CD4-positive, alpha-beta T cell treated with Interleukin-17A for 1 hour (primary cell): ENCODE measurements at places on chromosomes 3 and 15.

GRCh38 chr3:50202353-50203112, 2.5 kb upstream of the SLC38A3 start:
- DNase-seq, result no peak

DNA sequence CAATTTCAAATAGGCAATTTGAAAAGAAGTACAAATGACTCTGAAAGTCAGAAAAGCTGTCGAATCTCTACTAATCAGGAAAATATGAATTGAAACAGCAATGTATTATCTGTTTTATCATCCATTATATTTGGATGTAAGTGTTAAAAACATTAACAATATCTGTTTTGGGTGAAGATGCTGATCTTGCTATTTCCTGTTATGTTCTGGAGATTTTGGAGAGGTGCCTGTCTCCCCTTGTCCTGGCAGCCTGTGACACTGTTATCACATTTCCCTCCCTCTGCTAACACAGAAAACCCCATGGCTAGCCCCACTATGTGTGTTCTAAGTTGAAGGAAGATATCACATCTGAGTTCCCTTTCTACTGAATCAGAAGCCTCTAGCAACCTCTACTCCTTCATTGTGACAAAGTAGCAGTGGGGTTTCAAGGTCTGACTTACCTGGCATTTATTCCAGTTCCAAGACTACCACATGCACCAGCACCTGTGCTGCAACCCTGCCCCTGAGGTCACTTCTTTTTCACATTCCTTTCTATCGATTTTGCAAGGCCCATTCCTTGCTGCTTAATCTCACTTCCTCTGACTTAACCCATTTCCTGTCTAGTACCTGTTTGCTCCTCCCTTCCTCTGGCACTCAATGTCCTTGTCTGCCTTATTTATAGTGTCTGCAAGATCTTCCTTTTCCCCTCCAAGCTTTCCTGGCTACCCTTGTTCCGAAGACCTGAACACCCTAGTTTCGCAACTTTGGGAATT, 95.5 kb upstream of the COL8A1 start:
- DNase-seq, result no peak

GRCh38 chr15:64464276-64465005, 4.1 kb downstream of the ZNF609 start:
- no peak for DNase-seq

GRCh38 chr15:51162865-51163762, 68.4 kb upstream of the TNFAIP8L3 start:
- DNase-seq, result peak; percentile 52

DNA sequence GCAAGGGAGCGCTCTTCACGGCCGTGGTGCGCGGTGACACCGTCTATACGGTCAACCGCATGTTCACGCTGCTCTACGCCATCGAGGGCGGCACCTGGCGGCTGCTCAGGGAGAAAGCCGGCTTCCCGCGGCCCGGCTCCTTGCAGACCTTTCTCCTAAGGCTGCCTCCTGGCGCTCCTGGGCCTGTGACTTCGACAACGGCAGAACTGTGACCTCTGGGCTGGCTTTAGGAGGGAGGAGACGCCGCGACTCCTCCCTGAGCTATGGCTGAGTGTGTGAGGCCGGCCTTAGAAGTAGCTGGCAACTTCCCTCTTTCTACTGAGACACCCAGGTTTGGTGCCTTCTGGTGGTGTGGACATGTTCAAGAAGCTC, 1.4 kb downstream of the KBTBD13 start:
- peak; percentile 44 for DNase-seq

DNA sequence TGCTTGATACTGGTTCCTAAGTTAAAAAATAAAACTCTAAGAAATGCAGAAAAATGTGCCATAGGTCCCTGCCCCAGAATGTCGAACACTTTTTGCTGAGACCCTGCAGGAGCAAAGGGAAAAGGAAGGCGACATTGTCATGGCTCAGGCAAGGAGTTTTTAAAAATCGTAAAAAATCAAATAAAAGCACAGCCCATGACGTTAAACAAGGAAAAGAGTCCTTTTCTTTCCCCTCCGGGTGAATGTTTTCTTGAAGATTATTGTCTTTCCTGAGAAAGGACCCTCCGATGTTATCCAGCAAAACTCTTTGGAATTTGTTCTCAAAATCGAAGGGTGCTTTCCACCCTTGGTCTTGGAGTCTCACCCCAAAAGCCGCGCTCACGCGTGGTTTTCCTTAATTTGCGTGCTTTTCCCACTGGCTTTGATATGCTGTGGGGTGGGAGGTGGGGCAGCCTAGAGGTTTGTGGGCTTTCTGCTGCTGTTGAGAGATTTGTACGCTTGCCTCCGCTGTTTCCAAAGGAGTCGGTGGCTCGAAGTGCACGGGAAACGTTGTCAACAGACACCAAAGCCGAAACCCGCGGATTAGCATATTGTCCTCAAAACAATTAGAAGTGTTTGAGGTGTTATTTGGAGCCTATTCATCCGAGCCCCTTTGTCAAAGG, 2.9 kb downstream of the SOX14 start:
- no peak for DNase-seq

DNA sequence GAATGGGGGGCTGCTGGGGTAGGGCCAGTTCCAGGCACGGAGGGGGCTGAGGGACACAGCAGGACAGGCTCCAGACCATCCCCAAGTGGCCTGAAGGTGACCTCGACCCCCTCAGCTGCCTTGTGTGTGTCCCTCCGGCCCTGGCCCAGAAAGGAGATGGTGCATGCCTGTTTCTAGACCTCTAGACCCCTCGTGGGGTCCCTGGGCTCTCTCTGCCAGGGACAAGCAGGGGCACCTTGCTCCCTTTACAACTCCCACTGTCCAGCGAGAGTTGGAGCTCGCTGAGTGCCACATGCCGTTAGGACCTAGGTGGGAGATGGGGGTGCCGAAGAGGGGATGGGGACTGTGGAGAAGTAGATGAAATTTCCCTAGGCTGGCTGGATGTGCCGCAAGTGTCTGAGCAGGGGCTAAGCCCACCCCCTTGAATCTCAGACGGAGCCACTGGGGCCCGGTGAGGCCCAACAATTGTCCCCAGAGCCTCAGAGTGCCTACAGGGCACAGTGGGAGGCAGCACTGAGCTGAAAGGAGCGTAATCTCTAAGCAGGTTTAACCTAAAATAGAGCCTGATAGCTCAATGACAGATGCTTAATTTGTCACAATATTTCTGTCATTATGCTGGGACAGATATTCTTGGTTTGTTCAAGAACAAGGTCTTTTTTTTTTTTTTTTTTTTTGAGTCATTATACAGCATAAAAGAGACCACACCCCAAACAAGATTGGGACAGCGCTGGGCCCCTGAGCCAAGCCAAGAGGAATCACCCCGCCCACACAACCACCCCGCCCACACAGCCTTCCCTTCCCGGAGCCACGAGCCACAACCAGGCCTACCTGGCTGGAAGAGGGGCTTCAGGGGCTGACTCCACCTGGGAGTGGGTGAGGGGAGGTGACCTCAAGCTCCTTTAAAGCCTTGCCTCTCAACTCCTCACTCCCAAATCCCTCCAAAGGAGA, 23.6 kb upstream of the KLF13 start:
- DNase-seq, result peak; percentile 28

DNA sequence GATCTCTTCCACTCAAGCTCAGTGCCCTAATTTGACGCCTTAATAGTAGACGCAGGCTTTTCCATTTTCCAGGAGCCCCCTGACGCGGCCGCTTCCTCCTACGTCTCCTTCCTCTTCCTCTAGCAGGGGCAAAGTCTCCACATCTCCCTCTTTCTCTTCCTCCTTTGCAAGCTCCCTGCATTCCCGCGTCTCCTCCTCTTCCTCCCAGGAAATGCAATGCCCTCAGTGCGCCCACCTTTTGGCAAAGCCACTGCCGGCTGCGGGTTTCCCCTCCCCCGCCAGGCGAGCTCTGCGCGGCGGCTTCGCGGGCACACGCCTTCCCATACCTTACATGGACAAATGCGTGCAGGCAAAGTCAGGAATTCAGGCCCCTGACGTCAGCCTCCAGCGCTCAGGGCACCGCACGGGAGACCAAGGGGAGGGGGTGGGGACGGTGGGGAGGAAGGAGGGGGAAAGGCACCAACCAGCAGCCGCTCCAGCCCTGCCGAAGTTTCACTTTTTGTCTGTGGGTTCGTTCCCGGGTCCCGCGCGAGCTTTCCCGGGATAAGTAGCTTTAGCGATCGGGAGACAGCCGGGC, 432 bp upstream of the LPP start:
- peak; percentile 57 for DNase-seq

DNA sequence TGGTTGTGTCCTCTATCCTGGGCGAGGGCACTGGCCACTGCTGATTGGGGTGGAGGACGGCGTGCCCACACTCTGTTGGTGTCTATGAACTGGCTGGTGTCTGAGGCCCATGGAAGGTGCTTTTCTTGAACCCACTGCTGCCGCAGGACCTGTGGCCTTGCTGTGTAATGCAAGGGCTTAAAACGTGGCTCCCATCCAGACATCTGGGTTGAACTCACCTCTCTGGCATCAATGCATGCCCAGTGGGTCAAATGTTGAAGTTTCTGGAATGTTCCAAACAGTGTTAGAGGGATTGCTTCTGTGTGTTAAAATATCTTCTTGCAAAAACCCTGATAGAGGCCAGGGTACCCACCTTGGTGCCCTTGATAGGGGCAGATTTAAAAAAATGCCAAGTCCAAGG, 42.6 kb downstream of the FAM3D start:
- DNase-seq, result no peak
